ENCODE measurements at places on chromosomes 5 and 9.

DNA sequence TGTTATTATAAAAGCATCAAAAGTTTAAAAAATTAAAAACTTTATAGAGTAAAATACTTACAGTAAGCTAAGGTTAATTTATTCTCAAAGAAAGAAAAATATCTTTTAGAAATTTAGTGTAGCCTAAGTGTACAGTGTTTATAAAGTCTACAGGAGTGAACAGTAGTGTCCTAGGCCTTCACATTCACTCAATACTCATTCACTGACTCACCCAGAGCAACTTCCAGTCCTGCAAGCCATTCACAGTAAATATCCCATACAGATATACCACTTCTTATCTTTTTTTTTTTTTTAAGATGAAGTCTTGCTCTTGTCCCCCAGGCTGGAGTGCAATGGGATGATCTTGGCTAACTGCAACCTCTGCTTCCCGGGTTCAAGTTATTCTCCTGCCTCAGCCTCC lies 73.1 kb upstream of the FST start:
- DNase-seq = no peak

- DNase-seq = no peak
Measured at GRCh38 chr5:127046343-127047072, 16.1 kb upstream of the MARCHF3 start.

- DNase-seq = no peak
Measured at GRCh38 chr9:114021578-114021977, 56.5 kb downstream of the AMBP start.

- DNase-seq = no peak
Measured at GRCh38 chr5:172845154-172845553, 11.1 kb downstream of the ERGIC1 start.

DNA sequence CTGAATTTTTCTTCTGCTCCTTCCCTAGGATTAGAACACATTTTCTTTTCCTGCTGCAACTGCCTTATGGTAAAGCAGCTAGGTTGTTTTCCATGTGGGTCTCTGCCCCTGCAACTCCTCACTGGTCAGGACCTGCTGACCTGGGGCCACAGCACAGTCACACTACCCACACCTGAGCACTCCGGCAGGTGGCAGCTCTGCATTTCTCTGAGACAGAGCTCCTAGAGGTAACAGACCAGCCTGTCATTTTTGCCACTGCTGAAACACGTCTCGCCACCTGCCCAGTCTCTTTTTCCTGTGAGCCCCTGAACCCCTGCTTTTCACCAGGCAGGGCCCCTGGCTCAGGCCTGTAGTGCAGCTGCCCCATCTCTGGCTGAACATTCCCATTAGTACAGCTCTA lies 609.6 kb downstream of the HINT1 start:
- no peak for DNase-seq

GRCh38 chr5:74630453-74631066 lies 10.0 kb downstream of the ENC1 start:
- no peak for DNase-seq

GRCh38 chr9:31359071-31359470 lies 1025.4 kb upstream of the ACO1 start:
- no peak for DNase-seq

DNA sequence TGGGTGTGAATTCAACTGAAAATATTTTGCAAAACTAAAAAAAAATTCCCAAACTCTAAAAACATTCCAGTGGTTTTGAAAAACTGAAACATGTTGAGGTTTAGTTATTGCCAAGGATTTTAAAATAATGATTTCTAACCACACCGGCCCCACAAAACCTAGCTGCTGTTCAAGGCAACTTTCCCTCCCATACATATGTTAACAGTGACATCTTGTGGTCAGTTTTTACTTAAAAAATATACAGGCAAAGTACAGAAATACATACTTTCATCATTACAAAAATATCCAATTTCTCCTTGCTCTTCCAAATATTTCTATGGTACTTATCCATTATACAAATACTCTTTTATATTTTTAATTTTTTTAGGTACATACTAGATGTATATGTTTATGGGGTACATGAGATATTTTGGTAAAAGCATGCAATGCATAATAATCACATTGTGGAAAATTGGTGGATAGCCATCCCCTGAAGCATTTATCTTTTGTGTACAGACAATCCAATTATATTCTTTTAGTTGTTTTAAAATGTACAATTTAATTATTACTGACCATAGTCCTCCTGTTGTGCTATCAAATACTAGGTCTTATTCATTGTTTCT lies 34.4 kb upstream of the MRPS30 start:
- DNase-seq = no peak

DNA sequence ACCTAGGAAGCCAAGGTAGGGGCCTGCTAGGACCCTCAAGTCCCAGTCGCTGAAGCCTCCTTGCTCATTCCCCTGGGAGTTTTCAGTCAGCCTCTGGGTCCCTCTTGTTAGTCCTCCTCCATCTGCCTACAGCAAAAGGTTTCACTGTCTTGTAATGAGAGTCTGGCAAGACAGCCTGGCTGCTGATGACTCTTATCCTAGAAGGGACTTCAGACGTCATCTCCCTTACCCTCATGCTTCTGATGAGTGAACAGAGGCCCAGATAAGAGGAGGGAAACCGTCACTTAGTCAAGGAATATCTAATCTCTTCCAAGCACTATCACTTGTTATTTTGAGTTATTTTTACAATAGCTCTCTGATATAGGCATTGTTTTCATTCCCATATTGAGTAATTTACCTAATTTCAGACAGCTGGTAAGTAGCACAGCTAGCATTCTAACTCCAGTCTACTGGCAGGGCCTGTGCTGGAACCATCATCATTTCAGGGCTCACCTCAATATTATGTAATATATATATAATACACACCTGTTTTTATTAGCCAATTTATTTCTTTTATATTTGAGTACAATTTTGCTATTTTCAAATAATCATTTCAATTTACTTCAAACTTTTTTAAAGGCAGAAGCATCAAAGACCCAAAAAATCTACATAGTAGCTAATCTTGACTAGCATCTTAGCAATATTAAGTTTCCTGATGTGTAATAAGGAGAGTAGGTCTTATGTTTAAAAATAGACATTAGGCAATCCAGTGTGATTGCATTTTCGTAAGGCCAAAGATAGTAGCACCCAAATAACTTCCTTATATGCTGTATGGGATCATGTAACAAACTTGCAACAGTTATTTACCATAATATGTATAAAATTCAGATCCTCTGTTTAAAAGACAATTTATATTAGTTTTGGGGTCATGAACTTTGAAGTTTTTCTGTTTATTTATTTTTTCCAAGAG lies 7.9 kb downstream of the CMYA5 start:
- DNase-seq = no peak

- no peak for DNase-seq
Measured at GRCh38 chr5:958701-959571, 49.7 kb upstream of the NKD2 start.

DNA sequence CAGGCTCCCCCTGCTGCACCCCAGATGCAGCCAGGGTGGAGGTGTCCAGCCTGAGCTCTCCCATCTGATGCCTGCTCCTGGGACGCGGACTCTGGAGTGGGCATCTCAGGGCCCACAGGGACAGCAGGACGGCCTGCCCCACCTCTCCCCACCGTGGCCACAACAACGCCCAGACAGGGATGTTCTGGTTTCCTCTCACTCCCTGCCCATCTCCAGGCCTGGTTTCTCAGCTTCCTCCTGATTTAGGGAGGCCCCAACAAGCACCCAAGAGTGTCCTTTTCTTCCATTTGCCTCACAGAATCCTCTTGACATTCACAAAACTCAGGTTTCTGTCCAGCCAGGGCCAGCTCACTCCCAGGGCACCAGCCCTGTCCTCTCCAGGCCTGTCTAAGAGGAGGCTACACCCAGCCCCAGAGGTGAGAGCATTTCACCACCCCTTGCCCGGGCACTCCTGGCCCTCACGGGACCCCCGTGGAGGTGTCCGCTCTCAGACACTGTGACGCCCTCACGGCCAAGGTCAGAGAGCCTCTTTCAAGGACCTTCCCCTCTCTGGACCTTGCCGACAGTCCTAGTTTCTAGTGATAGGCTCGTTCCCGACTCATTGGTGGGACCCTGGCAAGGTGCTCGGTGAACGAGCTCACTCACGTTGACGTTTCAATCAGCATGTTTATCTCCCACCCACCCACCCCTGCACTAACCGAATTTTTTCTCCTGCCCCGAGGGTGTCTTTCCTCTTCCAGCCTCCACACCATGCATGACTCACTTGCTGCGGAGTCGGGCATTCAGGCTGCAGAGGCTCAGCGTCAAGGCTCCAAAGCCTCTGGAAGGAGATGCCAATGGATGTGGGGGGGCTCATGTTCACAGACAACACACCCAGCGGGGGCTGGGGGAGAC lies 62.0 kb upstream of the UNC5A start:
- DNase-seq = no peak

- no peak for DNase-seq
Measured at GRCh38 chr9:5846501-5846921, 13.6 kb upstream of the ERMP1 start.

- DNase-seq = no peak
Measured at GRCh38 chr9:71632776-71633175, 135.5 kb downstream of the CEMIP2 start.

DNA sequence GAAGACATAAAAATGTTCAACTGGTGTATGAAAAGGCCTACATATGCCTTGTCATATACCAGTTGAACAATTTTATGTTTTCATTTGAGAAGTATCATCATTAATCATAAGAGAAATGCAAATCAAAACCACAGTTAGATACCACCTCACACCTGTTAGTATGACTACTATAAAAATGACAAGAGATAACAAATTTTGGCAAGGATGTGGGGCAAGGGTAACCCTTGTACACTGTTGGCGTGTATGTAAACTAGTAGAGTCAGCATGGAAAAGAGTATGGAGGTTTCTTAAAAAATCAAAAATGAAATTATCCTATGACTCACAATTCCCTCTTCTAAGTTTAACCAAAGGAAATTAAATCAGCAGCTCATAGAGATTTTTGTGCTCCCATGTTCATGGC lies 250.4 kb upstream of the ST8SIA4 start:
- DNase-seq = no peak

DNA sequence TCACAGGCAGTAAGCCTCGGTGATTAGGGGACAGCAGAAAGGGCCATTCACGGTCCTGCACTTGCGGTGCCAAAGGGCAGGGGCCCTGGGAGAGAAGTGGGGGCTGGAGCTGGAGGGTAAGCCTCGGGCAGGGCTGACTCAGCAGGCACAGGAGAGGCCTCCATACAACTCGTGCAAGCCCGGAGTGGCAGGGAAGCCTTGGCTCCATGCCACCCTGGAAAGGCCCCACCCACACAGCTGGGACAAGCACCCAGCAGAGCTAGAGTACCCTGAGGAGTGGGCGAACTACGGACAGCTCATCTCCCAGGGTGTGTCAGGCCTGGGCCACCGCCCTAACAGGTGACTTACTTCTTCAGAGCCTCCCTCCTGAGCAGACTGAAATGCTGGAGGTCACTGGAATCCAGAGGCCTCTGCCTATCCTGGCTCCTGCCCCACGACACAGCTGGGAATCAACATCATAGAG lies 5.6 kb upstream of the CAMK2A start:
- no peak for DNase-seq

GRCh38 chr5:111548348-111548950 lies 36.1 kb upstream of the STARD4 start:
- no peak for DNase-seq

- DNase-seq = no peak
Measured at GRCh38 chr9:127808347-127809001, 5.8 kb downstream of the FPGS start.
